Vagina (tissue), 2 donors: ENCODE measurements at places on chromosomes 4 and X.

GRCh38 chrX:87434618-87435017 is 83.0 kb upstream of the KLHL4 start:
- no peak for DNase-seq

GRCh38 chr4:37876156-37876555 is 14.7 kb upstream of the TBC1D1 start:
- no peak for DNase-seq

- no peak for DNase-seq
Measured at GRCh38 chrX:12421918-12422317, 283.6 kb downstream of the FRMPD4 start.

- no peak for DNase-seq
Measured at GRCh38 chr4:133493776-133494175, 344.7 kb downstream of the PCDH10 start.

GRCh38 chrX:150032742-150033141 is 94.5 kb upstream of the EOLA2 start:
- no peak for DNase-seq

GRCh38 chrX:69991685-69992084 is 58.1 kb downstream of the AWAT2 start:
- DNase-seq, result no peak

DNA sequence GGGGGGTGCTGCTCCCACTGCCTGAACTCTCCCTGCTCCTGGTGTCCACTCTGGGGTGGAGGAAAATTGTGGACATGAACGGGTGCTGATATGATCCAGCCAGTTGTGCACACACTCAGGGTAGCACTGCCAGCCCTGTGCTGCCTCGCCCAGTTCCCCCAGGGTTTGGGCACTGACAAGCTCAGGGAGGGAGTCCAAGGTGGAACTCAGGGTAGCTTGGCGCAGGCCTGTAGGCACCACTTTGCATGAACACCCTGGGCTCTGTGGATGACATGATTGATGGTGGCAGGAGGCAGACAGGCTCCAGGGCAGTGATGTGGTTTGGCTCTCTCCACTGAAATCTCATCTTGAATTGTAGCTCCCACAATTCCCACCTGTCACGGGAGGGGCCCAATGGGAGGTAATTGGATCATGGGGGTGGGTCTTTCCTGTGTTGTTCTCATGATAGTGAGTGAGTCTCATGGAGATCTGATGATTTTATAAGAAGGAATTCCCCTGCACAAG is 572.0 kb upstream of the PABPC4L start:
- DNase-seq, result no peak

GRCh38 chr4:8379281-8379680 is 61.2 kb downstream of the ACOX3 start:
- DNase-seq, result no peak

DNA sequence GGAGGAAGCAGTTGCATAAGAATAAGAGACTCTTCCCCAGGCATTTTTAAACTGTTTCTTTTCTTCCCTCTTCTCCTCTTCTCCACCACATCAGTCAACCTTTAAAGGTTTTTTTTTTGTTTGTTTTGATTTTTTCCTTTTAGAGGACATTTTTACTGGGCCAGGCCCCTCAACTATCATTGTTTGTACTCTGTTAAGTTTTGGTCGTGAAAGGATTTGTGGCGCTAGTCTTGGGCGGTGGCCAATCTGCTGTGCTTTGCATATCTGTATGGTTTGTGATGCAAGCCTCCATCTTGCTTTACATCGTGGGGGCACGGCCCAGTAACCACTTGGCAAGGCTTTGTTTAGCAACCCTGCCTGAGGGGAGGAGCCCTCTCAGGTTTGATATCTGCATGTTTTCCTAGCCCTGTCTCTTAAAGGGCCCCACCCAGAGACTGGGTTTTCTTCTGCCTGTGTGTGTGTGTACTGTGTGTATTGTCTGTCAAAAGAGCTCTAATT is 101.9 kb upstream of the SLITRK2 start:
- no peak for DNase-seq

- DNase-seq, result no peak
Measured at GRCh38 chrX:150504397-150505182, 63.8 kb upstream of the MTM1 start.

DNA sequence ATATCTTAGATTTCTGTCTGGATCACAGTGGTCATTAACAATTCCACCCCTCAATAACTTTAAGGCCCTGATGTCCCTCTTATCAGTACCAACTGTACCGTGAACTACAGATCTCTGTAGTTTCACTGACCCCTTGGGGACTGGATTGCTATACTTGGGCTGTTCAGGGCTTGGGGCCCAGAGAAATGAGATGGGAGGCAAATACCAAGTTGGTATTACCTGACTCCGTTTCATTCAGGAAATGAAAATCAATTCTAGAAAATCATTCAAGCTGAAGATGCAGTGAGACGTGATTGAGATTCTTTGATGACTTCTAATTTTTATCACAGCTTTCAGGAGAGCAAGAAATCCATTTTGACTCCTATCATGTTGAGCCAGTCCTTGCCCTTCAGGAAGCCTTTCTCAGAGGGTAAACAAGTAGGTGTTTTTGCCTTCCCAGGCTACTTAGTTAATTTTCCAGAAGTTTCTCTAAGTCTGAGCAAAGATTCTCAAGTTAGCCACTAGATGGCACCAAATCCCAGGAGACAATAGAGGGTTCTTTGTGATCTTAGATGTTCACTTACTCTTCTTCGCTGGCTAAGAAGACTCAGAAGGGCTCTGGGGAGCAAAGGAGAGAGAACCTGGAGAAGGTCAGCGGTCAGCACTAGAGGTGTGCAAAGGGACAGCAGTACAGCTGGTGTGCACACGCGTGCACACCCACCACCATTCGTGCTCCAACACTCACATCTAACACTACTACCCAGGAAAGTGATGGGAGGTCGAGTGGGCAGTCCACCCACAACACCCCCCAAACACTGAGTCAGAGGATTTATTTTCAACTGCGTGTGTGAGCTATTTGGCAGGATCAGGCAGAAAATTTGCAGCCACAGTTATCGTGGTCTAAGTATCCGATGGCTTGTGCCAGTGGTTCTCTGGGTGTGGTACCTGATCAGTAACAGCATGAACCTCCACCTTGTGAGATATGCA is 7.4 kb downstream of the HNRNPH2 start:
- DNase-seq, result no peak

DNA sequence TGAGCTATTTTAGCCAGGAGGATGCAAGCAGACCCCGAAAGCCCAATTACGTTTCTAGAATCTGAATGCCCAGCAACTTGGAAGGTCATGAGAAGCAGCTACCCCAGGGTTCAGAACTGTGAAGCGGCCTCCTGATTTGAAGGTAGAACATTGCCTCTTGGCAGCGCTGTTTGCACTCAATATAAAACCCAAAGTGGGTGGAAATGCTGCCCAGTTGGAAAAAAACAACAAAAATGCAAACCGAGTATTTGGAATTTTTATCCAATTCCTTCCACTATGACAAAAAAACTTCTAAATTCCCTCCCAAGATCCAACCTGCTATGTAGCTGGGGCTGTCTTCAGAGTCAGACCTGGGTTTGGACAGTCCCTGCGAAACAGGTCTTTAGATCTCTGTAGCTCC is 103.3 kb upstream of the RBPJ start:
- DNase-seq, result no peak

GRCh38 chrX:107556967-107557366 is 71.3 kb upstream of the PRPS1 start:
- DNase-seq, result no peak

GRCh38 chrX:69323786-69324720 is 158.8 kb upstream of the PJA1 start:
- DNase-seq, result no peak

- no peak for DNase-seq
Measured at GRCh38 chrX:8090906-8091305, 80.2 kb downstream of the VCX2 start.

GRCh38 chr4:24589448-24589847 is 5.1 kb upstream of the DHX15 start:
- DNase-seq, result no peak

- DNase-seq, result no peak
Measured at GRCh38 chrX:153886915-153887314, 942 bp upstream of the L1CAM start.

DNA sequence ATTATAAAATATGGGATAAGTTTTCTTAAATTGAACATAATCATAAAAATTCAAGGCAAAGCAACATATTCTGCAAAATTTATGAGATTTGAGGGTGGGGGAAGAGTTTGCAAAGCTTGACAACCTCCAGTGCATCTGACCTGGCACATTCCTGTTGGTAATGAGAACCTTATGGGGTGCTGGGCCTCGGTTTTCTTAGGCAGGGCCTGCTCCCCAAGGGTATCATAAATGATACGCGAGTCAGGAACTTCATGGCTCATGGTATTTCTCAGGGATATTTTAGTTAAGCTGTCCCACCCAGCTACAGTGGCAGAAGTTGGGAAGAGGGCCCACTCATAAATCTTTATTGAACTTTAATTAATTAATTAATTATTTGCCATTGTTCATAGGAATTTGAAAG is 13.2 kb downstream of the AFF2 start:
- no peak for DNase-seq

GRCh38 chrX:138794246-138794645 is 82.7 kb upstream of the FGF13 start:
- no peak for DNase-seq

- DNase-seq, result no peak
Measured at GRCh38 chr4:80340036-80340435, 4.5 kb downstream of the CFAP299 start.

DNA sequence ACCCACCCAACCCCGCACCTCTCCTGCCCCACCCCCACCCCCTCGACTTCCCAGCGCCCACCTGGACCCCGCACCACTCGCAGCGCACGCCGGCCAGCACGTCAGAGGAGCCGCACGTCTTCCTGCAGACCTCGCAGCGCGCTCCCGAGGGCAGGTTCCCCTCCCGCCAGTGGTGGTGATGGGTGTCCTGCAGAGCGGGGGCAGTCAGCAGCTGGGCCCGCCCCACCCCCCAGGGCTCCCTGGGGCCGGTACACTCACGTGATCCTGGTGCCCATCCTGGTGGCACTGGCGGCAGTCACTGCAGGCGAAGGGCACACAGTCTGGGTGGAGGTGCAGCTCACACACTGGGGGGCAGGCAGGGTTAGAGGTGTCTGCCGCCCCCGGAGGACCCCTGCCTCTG is 5.1 kb downstream of the DGKQ start:
- DNase-seq, result no peak

GRCh38 chrX:107773206-107773605 is 2.4 kb downstream of the TSC22D3 start:
- DNase-seq, result peak; percentile 64

DNA sequence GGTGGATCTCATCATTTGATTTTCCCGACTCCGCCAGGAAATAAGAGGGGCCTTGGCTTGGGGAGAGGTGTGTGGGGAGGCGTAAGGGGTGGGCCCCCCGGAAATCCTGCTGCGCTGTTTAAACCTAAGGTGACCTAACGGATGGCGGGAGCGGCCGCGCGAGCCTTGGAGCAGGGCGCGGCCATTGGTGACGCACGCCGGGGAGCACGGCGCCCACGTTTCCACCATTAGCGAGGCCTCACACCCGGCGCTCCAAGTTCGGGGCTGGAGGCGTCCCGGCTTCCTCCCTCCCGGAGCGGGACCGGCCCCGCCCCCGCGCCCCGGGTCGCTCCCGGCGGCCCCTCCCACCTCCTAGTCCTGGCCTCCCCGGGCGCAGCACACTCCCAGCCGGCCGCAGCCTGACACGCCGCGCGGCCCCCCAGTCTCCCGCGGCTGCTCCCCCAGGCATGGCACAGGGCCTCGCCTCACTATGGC is at the start of gene SMS:
TSS of gene SMS (plus strand) at position 354 of the 474 bp plus-strand sequence. CDS start at position 470, 116 bp downstream.
- DNase-seq, result peak; percentile 89

DNA sequence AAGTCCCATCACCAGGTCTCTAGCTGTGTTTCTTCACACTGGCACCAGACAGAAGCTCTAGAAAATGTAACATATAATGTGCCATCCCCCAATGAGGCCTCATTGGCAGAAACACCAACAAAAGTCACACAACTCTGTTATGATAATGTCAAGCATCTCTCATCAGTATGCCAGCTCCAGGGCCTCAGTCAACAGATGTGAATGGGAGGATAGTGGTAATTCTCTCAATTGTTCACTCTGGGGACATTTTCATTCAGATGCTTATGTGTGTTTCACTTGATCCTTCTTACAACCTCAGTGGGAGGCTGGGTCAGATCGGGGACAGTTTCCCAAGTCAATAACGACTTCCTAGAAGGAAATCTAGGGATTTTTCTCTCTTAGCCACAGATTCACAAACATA is 57.5 kb upstream of the SCOC start:
- no peak for DNase-seq

DNA sequence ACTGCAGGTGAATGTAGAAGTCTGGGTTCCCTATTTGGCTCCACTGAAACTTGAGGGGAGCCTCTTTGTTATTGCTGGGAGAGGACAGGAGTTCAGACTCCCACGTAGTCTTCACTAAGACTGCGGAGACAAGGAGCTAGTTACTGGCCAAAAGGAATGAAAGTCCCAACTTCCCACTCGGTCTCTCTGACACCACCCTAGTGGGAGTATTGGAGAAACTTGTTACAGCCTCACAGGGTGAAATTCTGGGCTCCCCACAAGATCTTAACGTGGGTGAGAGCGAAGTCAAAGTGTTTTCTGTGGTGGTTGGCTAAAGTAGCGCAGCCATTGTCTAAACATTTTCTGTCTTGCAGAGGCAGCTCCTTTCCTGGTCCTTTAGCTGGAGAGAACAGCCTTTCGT is 13.5 kb downstream of the MYOZ2 start:
- DNase-seq, result no peak

GRCh38 chrX:115410731-115411428 is 121.4 kb downstream of the LUZP4 start:
- no peak for DNase-seq

- DNase-seq, result no peak
Measured at GRCh38 chr4:186416451-186417060, 138.8 kb downstream of the MTNR1A start.

DNA sequence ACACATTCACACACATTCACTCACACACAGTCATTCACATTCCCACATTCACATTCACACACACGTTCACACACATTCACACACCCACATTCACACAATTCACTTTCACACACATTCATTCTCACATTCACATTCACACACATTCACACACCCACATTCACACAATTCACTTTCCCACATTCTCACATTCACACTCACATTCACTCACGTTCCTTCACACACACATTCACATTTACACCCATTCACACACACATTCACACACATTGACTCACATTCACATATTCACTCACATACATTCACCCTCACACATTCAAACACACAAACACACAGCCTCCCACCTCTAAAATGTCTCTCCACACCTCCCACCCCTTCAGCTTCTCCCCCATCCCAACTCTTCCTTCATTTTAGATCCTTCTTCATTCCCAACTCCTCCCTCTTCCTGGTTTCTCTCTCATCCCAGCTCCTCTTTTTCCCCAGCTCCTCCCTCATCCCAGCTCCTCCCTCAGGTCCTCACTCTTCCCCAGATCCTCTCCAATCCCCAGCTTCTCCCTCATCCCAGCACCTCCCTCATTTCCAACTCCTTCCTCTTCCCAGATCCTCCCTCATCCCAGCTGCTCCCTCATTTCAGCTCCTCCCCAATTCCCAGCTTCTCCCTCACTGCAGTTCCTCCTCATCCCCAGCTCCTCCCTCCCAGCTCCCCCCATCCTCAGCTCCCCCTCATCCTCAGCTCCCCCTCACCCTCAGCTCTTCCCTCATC is 111.0 kb downstream of the FAM53A start:
- no peak for DNase-seq
